ENCODE measurements at places on chromosomes 6 and 20.
A peak's percentile ranks its signal among the peaks of the same experiment; 100 is the strongest.

DNA sequence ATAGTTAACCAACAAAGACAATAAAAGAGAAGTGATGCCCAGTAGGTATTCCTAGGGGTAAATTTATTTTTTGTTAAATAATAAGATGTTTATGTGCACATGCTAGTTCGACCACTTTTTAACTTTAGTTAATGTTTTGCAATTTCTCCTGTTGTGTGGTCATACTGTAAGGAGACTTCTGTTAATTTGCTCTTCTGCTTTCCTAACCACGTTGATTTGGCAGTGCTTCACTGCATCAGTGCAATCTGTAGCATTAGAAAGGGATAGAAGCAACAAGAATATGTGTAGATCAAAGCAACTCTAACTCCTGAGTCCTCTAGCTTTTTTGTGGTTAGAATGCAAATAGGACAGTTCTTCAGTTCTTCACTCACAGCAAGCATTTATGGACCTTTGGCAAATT lies 13.9 kb downstream of the MYB start:
- no peaks in the 10 kb centered on the region for H3K27me3 ChIP-seq
- H3K4me1 ChIP-seq: peaks cover 19% of the 10 kb centered on the region
- no peak overlapping the region for H3K4me3 ChIP-seq
- peaks cover 61% of the 10 kb centered on the region for H3K36me3 ChIP-seq
- no peak for DNase-seq

DNA sequence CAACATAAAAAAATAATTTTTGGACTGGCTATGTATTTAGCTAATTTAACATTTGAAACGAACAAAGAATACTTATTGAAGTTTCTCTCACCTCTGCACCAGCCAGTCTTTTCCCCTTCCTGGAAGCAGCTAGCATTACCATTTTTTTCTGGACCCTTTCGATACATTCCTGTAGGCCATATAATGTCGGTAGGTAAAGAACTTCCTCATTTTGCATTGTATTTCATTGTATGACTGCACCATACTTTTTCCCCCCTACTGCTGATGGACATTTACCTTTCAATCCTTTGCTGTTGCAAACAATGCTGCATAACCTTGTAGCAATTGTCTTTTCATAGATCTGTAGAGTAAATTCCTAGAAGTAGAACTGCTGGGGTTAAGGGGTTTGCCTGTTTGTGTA lies 17.6 kb downstream of the CBFA2T2 start:
- H3K27ac ChIP-seq: no peak overlapping the region
- no peak overlapping the region for H3K4me3 ChIP-seq
- H3K27me3 ChIP-seq: no peaks in the 10 kb centered on the region
- H3K4me1 ChIP-seq: peaks cover 20% of the 10 kb centered on the region
- peaks cover 12% of the 10 kb centered on the region for H3K36me3 ChIP-seq

DNA sequence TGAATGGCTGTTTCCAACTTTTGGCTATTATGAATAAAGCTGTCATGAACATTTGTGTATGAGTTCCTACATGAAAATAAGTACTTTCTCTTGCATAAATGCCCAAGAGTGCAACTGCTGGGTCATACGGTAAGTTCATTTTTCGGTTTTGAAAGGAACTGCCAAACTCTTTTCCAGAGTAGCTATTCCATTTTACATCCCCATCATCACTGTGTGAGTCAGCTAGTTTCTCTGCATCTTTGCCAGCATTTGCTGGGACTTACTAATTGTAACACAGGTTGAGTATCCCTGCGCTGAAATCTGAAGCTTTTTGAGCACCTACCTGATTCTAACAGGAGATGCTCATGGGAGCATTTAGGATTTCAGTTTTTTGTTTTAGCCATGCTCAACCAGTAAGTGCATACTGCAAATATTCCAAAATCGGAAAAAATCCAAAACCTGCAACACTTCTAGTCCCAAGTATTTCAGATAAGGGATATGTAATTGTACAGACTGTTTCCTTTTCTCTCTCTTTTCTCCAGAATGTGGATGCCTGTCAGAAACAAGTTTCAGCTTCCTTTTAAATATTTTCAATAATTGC lies 118.4 kb downstream of the DTNBP1 start:
- H3K27ac ChIP-seq: no peak overlapping the region
- no peaks in the 10 kb centered on the region for H3K4me1 ChIP-seq
- no peaks in the 10 kb centered on the region for H3K27me3 ChIP-seq
- peaks cover 15% of the 10 kb centered on the region for H3K36me3 ChIP-seq
- H3K4me3 ChIP-seq: no peak overlapping the region

DNA sequence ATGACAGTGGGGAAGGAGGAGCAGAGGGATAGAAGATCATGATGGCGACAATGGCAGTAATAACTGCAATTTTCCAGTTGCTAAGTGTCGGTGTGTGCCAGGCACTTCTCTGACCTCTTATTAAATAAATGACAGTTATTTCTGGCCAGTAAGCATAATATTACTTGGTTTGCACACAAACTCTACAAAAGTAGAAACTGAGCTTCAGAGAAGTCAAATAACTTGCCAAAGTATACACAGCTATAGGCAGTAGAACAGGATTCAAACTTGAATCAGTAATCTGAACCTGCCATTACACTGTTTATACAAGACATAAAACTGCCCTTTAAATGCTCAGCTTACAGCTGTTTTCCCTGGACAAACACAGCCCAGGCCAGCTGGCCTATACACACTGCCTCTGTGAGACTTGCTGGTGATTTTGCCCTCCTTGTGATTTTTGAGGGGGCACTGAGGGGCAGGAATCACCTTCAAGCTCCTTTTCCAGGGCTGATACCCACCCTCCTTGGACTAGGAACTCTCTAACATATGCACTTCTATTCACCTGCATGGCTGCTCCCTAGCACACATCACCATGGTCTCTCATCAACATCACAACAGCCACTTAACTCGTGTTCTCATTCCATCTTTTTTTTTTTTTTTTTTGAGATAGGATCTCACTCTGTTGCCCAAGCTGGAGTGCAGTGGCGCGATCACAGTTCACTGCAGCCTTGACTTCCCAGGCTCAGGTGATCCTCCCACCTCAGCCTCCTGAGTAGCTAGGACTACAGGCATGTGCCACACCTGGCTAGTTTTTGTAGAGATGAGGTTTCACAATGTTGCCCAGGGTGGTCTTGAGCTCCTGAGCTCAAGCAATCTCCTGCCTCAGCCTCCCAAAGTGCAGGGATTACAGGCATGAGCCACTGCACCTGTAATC lies 63.6 kb downstream of the SLC23A2 start:
- H3K4me1 ChIP-seq: peaks cover 13% of the 10 kb centered on the region
- peaks cover 4% of the 10 kb centered on the region for H3K36me3 ChIP-seq
- H3K27ac ChIP-seq: no peak overlapping the region
- no peak overlapping the region for H3K4me3 ChIP-seq
- DNase-seq: no peak

GRCh38 chr6:107718341-107718740 lies 105.8 kb downstream of the SCML4 start:
- H3K4me1 ChIP-seq: peaks cover 66% of the 10 kb centered on the region
- no peak overlapping the region for H3K4me3 ChIP-seq
- H3K27ac ChIP-seq: peak overlapping the region; percentile 21
- peaks cover 37% of the 10 kb centered on the region for H3K36me3 ChIP-seq

DNA sequence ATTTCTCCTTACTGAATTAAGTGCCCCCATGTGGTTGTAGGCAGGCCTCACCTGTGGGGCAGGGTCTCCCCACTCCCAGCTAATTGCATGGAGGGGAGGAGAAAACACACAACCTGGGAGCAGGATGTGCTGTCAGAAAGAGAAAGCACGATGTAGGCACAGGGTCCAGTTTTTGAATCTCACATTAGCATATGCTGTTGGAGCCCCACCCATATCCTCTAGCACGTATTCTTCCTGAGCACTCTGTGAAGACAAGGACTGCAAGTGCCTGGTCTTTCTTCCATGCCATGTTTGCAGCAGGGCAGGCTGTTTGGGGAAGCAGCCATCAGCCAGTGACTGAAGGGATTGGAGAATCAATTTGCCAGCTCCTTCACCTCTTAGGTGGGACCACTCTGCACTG lies 108.2 kb downstream of the CFAP61 start:
- H3K4me1 ChIP-seq: no peaks in the 10 kb centered on the region
- no peaks in the 10 kb centered on the region for H3K27me3 ChIP-seq
- H3K4me3 ChIP-seq: no peak overlapping the region
- H3K36me3 ChIP-seq: no peaks in the 10 kb centered on the region
- no peak for DNase-seq

DNA sequence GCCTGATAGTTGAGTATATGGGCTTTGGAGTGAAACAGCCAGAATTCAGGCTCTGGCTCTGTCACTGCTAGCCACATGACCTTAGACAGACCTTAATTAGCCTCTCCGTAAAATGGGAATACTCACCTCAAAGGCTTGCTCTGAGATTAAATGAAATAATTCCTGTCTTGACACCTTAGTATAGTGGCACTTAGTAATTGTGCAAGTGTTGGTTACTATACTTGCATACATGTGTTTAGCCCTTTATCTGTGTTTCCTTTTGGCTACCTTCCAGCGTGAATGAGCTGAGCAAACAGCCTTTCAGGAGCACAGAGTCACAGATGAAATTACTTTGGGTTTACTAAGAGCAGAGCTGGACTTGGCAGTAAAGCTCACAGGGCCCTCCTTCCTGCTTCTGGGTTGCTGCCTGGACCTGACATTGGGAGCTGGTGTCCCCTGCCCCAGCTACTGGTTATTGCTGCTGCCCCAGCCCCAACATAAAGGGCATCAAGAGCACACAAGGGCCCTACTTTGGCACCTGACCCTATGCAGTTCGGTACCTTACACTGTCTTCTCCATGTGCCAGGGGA lies 32.8 kb downstream of the CD164 start:
- H3K4me3 ChIP-seq: no peak overlapping the region
- no peak for DNase-seq

Measured in activated naive CD8-positive, alpha-beta T cell treated with anti-CD3 and anti-CD28 coated beads for 36 hours (primary cell).